K562 (cell line): ENCODE measurements at places on chromosomes 3 and 15. TPM values are rescaled to one million over a fixed set of nuclear protein-coding genes. Genes with fewer than 3 reads are reported as not detected.

The IL5RA gene
- not detected in 2 replicates for total RNA-seq

The BSN gene
- 1.2 and 1.5 TPM in 2 replicates for total RNA-seq

The ADAMTS17 gene
- 0.07 and 0.09 TPM in 2 replicates for total RNA-seq

- DNase-seq, result no peak
Measured at GRCh38 chr3:155032918-155033317, 47.2 kb upstream of the MME start.

- DNase-seq, result no peak
Measured at GRCh38 chr3:123070510-123070909, 3.7 kb downstream of the PDIA5 start.

DNA sequence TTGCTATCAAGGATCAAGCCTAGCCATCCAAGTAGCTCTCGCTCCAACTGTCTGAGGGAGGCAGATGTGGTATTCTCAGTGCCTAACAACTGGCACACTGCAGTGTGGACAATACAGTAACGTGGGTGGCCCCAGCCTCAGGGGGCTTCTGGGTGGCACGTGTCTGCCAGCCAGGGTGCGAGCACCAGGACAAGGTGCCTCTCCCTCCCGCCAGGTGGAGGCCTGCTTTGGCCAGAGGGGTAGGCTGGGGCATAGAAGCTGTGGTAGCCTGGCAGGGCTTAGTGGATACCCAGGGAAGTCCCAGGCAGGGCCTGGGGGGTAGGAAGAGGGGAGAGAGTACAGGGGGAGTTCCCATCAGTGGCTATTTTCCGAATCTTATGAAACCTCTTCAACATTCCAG is 234.0 kb downstream of the PLCL2 start:
- no peak for DNase-seq
